ENCODE measurements at places on chromosomes 2 and 18.
A peak's percentile ranks its signal among the peaks of the same experiment; 100 is the strongest.

- no peak for DNase-seq
Measured at GRCh38 chr2:174153757-174154680, 94.3 kb downstream of the OLA1 start.

DNA sequence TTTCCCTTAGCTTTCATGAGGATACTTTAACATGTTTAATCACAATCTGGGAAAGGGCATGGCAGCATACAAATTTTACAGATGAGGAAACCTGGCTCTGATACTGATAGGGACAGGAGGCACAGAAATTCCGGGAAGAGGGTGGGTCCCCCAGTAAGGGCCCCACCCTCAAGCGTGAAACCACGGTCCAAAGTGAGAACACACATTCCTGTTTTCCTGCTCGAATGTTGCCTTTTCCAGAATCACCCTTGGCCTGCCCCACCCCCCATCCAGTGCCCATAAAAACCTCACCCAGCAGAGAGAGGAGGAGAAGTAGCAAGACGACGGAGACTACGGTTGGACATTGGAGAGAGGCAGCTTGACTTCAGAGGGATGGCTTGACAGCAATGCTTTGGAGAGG is 98.2 kb downstream of the HIBCH start:
- no peak for DNase-seq

- DNase-seq = no peak
Measured at GRCh38 chr2:168192839-168193616, 54.4 kb downstream of the STK39 start.

GRCh38 chr2:197211881-197212342 is 98.7 kb downstream of the ANKRD44 start:
- DNase-seq = no peak

GRCh38 chr18:28984731-28985130 is 807.8 kb upstream of the CDH2 start:
- DNase-seq = no peak

DNA sequence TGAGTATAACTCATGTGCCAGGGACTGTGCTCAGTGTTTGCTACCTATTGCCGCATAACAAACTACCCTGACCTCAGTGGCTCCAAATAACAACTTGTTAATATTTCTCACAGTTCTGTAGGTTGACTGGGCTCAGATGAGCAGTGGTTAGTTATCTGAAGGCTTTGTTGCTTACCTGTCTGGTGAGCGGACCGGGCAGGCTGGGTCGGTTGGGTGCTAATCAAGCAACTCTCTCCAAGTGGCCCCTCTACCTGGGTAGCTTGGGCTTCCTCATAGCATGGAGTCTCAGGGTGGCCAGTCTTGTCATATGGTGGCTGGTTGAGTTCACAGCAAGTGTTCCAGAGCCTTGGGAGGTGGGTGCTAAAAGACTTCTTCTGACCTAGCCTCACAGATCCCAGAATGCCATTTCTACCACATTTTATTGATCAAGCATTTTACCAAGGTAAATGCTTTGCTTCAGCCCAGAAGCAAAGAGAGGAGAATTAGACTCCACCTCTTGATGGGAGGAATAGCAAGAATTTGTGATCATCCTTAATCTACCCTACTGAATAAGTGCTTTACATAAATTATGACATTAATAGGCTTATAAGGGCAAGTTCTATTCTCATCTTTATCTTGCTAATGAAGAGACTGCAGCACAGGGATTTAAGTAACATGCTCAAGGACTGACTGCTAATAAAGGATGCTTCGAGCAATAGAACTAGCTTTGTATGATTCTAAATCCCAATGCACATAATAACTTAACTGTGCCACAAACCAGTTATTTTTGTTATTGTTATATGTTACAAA is 16.9 kb downstream of the RAB31 start:
- no peak for DNase-seq

DNA sequence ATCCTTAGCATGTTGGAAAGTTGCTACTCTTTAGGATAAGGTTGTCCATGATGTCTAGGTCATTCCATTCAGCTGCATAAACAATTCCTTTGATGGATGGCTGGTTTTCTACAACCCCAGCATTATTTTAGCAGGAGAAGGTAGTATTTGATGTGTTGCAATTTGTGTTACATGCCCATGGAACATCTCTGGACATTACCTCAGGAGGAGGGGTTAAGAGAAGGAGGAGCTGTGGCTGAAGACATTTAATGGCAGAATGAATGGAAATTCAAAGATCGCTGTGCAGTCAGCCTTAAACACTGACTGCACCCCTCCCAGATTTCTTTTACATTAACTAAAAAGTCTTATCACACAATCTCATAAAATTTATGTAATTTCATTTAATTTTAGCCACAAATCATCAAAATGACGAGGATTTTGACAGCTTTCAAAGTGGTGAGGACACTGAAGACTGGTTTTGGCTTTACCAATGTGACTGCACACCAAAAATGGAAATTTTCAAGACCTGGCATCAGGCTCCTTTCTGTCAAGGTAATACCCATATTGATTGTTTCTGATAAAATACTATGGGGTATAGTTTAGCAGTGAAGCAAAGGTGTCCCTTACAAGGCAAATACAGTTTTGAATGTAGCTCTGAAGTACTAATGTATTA is at the start of gene CPS1:
Gene CPS1, plus strand, starts transcription at position 271 of the 652 bp plus-strand sequence. Its CDS starts 135 bp downstream, at position 406.
- DNase-seq = no peak

GRCh38 chr2:170142502-170142901 is 35.4 kb upstream of the MYO3B start:
- DNase-seq = no peak

DNA sequence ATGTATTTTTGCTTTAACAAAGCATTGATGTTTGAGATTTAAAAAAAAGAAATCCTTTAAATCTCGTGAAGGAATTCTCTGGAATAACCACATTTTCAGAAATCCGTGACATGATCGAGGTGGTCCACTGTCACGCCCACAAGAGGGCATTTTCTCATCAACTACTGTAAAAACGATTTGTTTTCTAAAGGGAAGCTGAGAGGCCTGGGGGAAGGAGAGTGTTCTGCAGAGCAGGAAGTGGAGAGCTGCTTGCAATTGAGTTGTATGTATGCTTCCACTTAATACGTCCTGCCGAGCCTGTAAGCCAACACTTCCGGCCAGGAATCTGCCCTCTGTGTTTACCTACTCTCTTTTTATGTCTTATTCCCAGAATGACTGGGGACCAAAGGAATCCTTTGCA is 19.4 kb downstream of the KLHL29 start:
- DNase-seq = no peak

- DNase-seq = no peak
Measured at GRCh38 chr2:17688600-17688999, 65.0 kb downstream of the SMC6 start.

DNA sequence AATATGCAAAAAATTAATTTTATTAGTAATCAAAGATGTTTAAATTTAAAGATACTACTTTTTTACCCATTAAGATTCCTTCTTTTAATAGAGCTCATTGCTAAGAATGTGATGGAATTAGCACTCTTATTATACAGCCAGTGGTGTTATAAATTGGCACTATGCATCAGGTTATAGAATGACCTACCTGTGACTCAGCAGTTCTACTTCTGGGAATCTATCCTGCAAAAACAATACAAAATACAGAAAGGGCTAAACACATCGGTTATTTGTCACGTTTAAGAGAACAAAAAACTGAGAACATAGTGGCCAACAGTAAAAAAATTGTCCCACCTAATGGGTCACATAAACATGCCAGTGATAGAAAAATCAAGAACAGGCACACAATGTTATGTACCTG is 9.4 kb upstream of the ADD2 start:
- DNase-seq = no peak

- DNase-seq = no peak
Measured at GRCh38 chr2:230723363-230723762, 10.7 kb downstream of the CAB39 start.

- no peak for DNase-seq
Measured at GRCh38 chr2:18885457-18885856, 296.1 kb upstream of the NT5C1B start.

DNA sequence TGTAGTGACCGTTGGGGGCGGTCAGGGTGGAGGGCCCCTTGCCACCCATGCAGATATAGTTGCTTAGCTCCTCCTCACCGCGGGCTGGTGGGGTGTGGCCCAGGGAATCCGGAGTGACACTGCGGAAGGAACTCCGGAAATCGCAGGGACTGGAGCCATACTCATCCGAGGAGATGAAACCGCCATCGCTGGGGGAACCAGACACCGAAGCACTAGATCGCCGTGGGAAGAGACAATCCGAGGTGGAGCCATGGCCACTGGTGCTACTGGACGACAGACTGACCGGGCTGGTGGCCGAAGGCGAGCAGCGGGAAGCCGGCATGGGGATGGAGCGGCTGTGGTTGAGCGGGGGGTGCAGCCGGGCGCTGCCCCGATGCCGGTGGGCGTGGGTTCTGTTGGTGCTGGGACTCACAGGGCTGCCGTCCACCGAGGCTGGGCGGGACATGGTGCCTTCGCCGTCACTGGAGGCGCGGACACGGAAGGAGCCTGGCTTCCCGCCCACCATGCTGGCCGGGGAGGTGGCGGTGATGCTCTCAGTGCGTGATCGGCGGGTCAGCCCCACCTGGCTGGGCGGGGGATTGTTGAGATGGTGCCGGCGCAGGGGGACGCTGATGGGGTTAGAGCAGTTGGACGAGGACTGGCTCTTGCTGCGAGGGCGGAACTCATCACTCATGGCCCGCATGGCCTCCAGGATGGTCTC is 2.2 kb downstream of the IRS1 start:
- DNase-seq = no peak

GRCh38 chr18:38690626-38691025 is 1125.0 kb upstream of the CELF4 start:
- no peak for DNase-seq

- no peak for DNase-seq
Measured at GRCh38 chr2:197516393-197516761, 511 bp downstream of the MOB4 start.

DNA sequence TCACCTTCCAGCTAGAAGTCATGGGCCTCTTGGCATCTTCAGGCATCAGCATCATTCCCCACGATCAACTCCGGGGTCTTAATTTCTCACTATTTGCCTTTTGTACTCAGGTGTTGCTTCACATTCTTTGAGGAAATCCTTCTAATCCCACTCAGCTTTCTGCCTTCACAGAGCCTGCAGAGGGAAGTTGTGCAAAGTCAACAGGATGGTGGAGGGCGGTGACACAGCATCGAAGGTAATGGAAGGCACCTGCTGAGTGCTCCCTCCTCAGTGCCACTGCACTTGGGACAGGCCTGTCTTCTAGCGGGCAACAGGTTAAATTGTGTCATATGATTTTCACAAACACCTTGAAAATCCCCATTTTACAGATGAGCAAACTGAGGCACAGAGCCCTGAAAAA is 164.0 kb downstream of the EN1 start:
- no peak for DNase-seq

GRCh38 chr2:45651415-45652089 is at the start of gene PRKCE:
PRKCE (plus strand) TSS chr2:45651675.
- peak; percentile 12 for DNase-seq

- no peak for DNase-seq
Measured at GRCh38 chr2:113791697-113792590, 35.5 kb upstream of the SLC35F5 start.

GRCh38 chr2:129880309-129880708 is 99.2 kb upstream of the RAB6C start:
- DNase-seq = no peak

DNA sequence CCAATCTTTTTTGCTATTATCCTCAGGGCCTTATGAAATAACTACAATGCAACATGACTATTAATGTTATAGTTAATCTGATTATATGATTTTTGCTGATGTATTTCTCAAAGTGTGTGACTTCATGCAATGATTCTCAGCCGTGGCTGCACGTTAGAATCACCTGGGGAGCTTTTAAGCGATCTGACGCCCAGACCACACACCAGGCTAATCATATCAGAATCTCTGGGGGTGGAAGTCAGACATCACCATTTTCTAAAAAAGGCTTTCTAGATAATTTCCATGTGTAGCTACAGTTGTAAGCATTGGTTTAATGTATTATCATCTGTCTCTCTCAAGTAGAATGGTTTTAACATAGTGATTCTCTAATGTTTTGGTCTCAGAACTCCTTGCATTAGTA is 5.5 kb upstream of the QPCT start:
- no peak for DNase-seq

DNA sequence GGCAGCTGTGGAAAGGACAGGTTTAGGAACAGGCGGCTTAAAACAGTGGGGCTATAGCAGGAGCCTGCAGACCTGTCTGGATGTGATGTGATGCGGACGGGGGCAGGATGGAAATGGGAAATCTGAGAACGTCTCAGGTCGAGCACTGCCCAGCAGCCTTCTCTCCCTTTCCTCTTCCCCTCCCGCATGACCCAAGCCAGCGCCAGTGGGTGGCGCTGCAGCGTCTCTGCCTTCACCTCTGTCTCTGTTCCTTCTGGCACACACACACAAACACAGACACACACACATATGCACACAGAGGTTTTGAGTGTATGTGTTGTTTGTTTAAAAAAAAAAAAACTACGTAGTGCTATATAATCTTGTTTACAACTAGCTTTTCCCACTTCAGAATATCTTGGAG is 82.0 kb upstream of the SLC66A3 start:
- no peak for DNase-seq

DNA sequence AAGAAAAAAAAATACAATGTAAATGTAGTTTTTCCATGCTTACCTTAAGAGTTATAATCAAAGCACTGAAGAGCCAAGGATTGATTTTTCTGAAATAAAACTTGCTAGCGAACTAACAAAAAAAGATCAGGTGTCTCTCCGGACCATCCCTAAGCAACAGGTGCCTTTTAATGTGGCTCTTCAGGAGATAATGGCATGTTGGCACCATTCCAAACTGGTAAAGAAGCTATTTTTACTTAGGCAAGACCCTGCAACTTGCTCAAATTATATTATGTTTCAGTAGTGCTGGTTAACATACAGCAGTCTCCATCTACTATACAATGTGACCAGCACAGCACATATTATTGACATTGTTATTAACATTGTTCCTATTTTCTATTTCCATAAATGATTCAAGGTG is 2.3 kb upstream of the GCC2 start:
- DNase-seq = no peak

- no peak for DNase-seq
Measured at GRCh38 chr2:71423817-71424420, 29.4 kb upstream of the DYSF start.

GRCh38 chr2:144572977-144573376 is 53.1 kb upstream of the ZEB2 start:
- DNase-seq = no peak

DNA sequence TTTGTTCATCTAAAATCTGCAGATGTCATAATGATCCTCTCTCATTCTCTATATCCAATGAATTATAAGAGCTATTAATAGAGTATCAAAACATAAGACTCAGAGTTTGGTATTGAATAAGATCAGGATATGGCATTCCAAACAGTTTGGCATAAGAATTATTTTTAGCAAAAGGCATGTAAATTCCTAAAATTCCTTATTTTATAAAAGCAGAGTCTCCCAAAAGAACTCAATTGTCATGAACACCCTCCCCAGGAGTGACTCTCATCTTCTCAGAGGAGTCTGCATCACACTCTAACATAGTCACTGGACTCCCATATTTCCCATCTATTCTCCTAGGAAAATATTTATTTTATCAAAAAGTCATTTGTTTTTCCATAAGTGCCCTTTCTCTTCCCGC is 1710.2 kb upstream of the SLC39A10 start:
- no peak for DNase-seq

DNA sequence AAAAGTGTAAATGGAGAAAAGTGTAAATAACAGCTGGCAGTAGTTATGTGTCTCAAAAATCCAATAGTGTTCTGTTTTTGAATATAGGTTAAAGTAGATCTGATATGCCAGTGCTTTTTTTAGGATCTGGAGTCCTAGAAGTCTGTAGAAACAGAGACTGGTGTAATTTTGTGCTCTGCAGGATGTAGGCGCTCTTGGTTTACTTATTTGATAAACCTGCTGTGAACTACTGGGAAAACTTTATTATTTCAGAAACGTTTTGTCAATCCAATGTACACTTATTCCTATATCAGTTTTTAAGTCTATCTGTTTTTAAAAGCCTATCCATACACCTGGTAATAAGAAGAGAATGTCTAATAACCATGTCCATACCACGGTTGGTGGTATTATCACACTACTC is 530.8 kb upstream of the ZNF804A start:
- DNase-seq = no peak
